Nucleus accumbens (tissue), 56 donors: ENCODE measurements at places on chromosomes 12 and 14.

GRCh38 chr14:90384543-90384911 is 12.3 kb upstream of the CALM1 start:
- no peak for DNase-seq

DNA sequence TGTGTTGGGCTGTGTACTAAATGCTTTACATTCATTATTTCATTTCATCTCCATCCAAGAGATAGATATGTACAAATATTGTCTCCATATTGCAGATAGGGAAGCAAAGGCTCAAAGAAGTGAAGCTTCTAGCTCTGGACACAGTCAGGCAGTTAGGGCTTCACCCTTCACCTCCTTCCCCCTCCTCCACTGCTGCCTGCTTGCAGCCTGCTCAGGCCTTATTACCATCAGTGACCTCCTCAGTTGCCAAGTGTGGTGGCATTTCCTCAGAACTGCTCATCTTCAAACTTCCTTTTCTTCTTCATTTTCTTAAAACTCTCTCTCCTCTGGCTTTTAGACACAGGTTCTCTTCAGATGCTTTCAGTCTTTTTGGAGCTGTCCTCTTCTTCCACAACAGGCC is 4.7 kb upstream of the GPATCH2L start:
- DNase-seq: no peak

GRCh38 chr14:101560534-101561113 is 671 bp upstream of the DIO3 start:
- DNase-seq: no peak

DNA sequence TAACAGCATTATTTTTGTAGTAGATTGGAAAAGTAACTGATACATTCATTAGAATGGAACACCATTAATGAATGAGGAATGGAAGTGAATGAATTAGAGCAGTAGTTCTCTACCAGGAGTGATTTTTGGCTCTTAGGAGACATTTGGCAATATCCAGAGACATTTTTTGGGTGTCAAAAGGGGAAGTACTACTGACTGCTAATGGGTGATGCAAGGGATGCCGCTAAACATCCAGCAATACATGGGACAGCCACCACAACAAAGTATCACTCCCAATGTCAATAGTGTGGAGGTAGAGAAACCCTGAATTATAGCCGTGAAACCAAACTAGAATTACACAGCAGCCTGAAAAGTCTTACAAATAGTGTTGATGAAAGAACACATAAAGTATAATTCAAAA is 1.5 kb downstream of the CHURC1 start:
- no peak for DNase-seq

- no peak for DNase-seq
These were observed 196.4 kb upstream of the PARP11 start for GRCh38 chr12:4069670-4070010.

DNA sequence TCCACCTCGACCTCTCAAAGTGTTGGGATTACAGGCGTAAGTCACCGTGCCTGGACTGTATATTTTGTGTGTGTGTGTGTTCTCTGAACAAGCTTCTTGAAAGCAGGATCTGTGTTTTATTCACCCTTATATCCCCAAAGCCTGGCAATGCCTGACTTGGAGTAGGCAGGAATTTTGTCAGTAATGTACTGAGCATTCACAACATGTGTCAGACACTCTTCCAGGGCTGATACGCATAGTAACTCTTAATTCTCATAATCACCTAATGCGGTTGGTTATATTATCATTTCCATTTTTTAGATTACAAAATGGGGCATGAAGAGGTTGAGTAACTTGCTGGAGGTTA is 50.4 kb upstream of the PLEKHG3 start:
- no peak for DNase-seq

- no peak for DNase-seq
These were observed 155.9 kb downstream of the ESRRB start for GRCh38 chr14:76531821-76532318.

- no peak for DNase-seq
These were observed 1264.0 kb downstream of the TMEM121 start for GRCh38 chr14:106790189-106791036.

- DNase-seq: no peak
These were observed 38.6 kb downstream of the ANKS1B start for GRCh38 chr12:99946131-99946530.

GRCh38 chr14:50656776-50657175 is 11.3 kb downstream of the SAV1 start:
- DNase-seq: no peak
